ENCODE measurements at places on chromosomes 3 and 15.

DNA sequence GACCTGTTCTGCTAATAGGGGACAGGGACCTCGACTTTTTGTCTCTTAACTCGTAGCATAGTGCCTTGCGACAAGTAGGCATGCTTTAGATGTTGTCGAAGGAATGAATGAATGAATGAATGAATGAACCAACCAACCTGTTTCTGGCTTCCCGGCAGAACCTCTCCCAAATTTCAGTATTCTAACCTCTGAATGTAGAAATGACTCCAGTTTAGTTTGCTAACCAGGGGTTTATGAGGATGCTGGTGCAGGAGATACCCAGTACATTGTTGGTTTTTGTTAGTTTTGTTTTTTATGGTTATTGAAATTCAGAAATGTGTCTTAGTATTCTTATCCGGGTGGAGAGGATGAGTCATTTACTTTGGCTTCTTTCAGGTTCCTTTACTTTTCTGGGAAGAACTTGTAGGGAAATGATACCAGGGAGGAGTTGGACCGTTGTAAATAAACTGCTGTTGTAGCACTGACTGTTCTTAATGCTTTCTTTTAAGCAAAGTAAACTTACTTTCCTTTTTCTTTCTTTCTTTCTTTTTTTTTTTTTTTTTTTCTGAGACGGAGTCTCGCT, 29.6 kb upstream of the EHHADH start:
- DNase-seq: no peak

GRCh38 chr3:100170486-100170885, 56.2 kb upstream of the FILIP1L start:
- DNase-seq: no peak

- DNase-seq: no peak
These were observed 26.2 kb upstream of the CLDN16 start for GRCh38 chr3:190361791-190362190.

DNA sequence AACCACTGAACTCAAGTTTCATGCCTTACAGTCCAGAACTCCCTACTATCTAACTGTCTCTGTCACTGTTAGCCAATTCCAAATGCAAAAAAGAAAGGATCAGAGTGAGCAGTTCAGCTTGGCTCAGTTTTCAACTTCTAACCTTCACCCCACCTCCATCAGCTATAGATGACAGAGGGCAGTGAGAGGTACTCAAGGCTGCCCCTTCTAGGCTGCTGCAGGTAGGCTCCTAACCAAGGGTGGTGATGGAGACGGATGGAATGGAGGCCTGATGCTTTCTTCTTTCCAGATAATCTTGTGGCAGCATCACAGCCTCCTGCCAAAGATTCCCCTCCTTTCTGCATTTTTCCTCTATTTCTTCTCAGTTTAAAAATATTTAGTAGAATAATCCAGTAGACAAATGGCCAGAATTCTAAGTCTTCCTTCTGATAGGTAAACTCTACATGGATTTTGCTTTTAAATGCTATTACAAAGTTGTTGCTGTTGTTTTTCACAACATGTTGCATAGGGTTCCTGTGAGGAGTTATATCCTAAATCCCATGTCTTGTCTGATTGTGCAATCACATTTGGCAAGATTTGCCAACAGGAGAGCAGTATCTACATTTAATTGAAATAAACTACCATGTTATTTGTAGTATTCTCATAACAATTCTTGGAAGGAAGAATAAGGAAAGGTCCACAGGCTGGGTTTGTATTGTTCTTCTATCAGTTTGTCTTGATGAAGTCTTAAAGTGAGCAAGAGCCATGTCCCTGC, 301.6 kb upstream of the TRIM42 start:
- DNase-seq: no peak

- no peak for DNase-seq
These were observed 156.4 kb upstream of the FRMD4B start for GRCh38 chr3:69542089-69542804.

GRCh38 chr3:45480218-45480617, 91.8 kb downstream of the LARS2 start:
- DNase-seq: no peak

DNA sequence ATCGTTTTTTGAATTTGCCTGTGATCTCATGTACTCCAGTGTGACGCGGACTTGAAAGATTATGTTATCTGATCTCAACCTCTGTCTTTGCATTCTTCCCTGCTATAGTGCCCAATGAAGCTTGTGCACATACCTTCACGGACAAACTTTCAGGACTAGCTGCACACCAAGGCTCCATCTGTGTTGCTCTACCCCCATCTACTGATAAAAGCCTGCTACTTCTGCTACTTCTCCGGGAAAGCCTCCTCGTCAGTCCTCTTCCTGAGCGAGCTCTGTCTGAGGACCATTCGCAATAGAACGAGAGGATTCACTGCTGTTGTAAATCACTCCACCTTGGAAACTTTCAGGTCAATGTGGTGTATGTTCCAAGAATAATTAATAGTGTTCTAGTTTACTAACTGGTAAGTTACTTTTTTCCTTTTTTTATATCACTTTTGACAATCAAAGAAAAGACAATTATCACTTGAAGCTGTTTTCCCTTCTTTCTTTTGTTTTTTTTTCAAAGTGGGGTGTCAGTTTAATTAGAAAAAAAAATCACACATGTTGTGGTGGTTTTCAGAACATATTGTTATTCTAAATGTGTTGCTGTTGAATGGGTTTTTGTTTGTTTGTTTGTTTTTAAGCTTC, 217.6 kb downstream of the ARRDC4 start:
- DNase-seq: peak; percentile 14

GRCh38 chr3:193959861-193960260, 176.1 kb upstream of the HES1 start:
- DNase-seq: no peak

DNA sequence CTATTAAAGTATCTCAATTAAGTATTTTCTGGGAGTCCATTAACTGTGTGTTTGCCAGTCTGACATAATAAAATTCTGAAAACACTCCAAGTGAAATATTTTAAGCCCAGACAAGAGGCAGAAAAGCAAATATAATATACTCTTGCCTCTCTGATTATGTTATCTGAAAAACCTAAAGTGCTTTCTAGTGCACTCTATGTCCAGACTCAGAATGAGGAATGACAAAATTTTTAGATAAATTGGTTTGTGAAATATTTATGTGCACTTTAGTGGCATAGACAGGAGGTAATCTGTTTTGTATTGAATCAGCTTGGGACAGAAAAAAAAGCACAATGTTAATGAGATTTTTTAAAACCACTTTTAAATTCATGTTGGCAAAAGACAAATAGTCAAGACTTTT, 508.2 kb upstream of the SUCLG2 start:
- DNase-seq: no peak

DNA sequence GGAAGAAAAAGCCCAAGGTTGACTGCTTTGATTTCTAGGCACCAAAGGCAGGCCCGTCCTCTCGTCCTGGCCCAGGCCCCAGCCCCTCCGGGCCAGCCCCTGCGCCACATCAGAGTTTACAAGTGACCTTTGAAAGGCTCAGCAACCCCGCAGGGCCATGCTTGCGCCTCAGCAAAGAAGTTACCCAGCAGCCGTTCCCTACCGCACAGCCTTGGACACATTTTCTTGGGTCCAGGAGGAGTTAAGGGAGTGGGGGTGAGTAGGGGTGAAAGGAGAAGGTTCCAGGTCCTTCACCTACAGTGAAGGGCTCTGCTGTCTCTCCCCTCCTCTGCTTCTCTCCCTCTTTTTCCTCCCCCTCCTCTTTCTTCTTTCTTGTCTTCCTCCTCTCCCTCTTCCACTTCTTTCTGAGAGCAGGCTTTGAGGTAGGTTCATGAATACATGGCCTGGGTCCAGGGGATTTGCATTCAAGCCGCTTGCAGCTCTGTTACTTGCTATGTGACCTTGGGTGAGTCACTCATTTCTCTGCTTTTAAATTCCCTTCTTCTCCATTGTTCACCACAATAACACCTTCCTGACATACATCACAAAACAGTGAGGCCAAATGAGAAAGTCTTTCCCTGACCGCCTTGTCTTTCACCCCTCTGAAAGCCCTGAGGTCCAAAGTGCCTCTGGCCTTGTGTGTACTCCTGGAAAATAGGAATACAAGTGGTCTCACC, 223.3 kb upstream of the TPRG1 start:
- DNase-seq: no peak

DNA sequence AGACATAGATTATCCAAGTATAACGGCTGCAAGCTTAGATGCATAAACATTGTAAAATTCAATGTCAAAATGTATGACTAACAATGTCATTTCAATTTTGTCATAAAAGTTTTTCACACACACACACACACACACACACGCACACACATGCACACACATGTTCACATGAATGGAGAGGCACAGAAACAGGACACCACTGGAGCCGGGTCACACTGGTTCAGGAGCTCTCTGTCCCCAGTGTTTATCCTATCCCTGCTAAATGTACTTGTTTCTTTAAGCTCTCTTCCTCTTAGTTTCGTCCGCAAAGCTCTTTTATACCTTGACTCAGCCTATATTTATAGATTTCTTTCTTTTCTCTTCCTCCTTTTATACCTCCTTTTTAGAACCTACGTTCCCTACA, 249.9 kb downstream of the CADPS start:
- DNase-seq: no peak

DNA sequence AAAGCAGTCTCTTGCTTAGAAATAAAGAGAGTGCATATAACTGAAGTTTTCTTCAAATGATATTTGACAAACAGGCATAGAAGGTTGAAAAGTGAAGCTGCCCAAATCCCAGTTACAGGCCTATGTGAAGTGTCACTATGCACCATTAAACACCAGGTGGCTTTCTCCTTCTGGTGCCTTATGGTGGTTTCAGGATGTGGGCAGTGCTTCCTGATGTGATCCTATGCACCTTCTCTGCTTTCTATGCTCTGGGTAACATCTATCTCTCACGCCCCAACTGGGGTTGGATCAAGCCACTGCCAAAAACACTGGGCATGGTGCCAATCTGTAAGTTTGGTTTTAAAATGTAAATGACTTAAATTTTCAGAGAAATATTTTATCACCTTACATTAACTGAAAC, 744.7 kb downstream of the TUSC7 start:
- DNase-seq: no peak

GRCh38 chr3:111924283-111924682, 54.5 kb upstream of the ABHD10 start:
- no peak for DNase-seq

DNA sequence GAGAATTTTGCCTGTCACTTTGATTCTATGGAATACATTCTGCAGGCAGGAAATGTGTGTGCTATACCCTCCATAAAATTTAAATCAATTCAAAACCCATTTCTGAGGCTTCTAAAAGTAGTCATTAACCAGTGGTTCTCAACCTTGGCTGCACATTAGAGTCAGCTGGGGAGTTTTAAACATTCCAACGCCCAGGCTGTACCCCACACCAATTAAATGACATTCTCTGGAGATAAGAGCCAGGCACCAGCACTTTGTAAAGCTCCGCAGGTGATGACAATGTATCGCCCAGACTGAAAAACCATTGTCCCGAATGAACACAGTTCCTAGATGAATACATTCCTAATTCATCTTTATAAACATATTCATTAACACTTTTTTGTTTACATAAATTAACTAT, 110.6 kb upstream of the MB21D2 start:
- DNase-seq: no peak

DNA sequence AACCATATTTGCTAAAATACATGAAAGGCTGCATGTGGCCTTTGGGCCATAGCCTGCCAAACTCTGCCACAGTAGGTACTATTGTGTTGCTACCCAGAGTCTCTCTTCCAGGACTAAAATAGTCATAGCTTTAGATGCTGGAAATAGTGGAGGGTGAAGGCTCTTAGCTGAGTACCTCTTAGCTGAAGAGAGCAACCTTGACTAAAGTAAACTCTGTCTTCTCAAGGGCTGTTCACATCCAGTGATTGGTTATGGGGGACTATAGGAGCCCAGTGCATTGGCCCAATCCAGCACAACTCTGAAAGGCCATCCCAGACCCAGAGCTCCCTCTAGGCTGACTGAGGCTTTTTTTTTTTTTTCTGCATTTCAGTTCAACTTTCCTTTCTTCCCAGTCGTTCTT, 117.8 kb upstream of the ACP3 start:
- no peak for DNase-seq

DNA sequence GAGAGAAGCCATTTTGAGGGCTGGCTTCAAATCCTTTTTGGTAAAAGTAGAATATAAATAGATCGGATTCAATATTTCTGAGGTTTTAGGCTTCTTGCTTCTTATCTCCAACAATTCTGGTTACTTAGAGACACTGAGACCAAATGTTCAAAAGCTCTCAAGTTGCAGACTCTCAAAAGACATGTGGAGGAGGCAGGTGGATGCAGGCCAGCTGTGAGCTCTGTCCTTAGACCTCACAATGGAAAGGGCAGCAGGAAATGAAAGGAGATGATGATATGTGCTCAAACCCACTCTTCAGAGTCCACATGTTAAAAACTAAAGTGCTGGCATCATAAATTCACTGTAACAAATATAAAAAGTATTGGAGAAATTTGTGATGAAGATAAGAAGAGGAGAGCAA, 424.9 kb upstream of the ALCAM start:
- DNase-seq: no peak

DNA sequence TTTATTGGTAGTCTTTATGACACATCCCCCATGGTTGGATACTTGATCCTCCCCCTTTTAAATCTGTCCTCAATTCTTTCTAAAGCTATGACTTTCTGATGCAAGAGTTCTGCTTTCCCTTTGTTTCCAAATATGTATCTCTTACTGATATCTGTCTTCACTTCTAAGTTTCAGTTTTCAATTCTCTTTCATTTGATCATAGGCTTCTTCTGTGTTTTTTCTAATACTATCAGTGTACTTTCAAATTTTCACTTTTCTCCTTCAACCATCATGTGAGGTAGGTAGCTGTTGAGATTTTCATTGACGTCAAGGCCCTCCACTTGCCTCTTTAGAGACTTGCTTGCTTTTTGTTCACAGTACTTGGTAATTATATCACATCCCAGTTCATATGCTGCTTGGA, 436.5 kb downstream of the CNTN4 start:
- DNase-seq: no peak

GRCh38 chr3:51559411-51559888, 20.9 kb downstream of the RAD54L2 start:
- no peak for DNase-seq

DNA sequence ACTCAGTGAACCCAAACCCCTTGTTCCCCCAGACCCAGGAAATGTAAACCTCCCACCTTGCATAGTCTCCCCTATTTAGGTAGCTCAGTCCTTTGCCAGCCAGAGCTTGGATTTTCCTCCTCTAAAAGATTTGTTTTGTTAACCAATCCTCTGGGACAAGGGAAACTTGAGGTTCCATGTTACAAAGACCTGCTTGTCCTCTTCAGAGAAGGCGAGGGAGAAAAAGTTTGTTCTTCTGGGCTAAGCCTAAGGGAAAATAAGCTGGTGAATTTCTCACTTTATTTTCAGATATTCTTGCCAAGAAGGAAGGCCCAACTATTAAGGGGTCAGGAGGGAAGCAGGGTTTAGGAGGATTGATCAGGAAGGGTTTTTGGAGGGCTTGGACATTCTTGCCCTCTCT, 136.1 kb upstream of the PROK2 start:
- DNase-seq: no peak

- DNase-seq: no peak
These were observed 318.5 kb upstream of the ADAMTS9 start for GRCh38 chr3:65006300-65006739.

DNA sequence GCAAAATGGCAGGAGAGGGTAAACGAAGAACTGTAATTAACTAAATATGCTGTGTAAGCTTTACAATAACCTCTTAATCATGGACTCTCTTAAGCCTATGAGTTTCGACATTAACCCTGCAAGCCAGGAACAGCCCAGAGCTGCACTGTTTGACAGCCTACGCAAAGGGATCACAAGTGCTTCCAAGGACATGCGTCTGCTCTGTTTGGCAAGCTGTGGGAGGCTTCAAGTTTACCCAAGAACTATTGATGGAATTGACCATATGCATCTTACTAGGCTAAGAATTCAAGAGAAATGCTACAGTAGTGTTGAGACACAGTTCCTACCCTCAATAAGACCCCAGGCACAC, 66.0 kb downstream of the PDZRN3 start:
- DNase-seq: no peak

Measured in 8988T (cell line).